ENCODE measurements at places on chromosomes 3 and 15. TPM values are rescaled to one million over a fixed set of nuclear protein-coding genes. Genes with fewer than 3 reads are reported as not detected.

Gene MCF2L2
- total RNA-seq = 1.1 TPM

GRCh38 chr3:20099060-20099459 lies 58.8 kb downstream of the KAT2B start:
- no peak for DNase-seq

Gene CLEC3B
- total RNA-seq = not detected

GRCh38 chr3:145942052-145942451 lies 218.9 kb downstream of the PLOD2 start:
- DNase-seq = no peak

DNA sequence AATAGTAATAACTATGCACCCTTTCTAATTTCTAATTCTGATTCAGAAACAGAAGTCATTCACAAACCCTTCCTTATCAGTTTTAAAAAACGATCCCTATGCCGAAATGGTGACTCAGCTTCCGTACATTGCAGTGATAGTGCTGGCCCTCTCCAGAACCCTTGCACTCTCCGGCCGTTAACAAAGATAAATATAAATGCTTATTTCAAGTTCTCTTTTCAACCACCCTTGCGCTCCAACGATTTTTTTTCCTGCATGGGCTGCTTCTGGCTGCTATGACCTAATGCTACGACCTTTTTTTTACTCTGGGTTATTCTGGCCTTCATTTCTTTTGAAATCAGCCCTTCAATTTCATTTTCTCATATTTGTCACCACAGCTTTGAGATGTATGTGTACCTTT lies 646.2 kb downstream of the NTRK3 start:
- DNase-seq = peak; percentile 65

Gene THOC7
- 68.7 TPM for total RNA-seq

DNA sequence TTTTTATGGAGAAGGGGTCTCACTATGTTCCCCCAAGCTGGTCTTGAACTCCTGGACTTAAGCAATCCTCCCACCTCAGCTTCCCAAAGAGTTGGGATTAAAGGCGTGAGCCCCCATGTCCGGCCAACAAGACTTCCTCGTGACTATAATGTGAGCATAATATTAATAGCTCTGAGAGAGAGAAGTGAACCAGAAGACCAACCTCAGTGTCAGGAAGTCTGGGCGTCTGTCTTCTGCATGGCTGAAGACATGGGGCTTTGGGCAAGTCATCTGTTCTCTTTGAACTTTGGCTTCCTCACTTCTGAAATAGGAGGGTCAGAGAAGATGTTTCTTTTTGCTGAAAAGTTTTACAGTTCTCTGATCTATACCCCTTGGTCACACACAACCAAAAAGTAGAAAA lies 92.1 kb downstream of the SLC49A4 start:
- no peak for DNase-seq

DNA sequence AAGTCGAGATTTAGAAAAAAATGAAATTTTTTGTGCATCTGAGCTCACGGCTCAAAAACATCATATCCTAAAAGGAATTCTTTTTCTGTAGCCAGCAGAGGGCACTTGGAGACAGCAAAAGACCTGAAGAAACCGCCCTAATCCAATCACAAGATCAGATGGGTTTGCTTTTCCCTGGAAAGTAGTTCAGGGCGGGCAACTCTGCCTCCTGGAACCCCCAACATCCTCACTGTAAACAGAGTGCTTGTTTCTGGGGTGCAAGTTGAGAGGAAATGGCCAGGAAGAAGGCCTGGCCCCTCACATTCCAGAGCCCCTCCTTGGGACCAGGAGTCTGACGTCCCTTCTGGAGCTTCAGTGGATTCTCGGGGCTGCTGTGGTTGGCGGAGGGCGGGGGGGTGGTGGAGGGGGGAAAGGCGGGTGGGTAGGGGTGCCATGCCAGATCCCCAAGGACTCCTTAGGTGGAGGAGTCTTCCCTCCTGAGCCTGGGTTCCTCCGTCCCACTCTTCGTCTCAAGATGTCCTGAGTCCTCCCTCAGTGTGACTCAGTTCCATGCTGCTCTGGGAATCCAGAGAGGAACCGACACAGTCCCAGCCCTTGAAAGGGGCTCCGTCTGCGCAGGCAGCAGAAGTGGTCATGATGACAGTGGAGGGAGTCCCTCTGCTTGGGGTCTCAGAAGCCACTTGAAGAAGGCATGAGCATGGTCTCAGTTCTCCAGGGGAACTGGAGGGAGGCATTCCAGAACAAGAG lies 35.9 kb downstream of the CCK start:
- peak; percentile 46 for DNase-seq

- DNase-seq = peak; percentile 75
Measured at GRCh38 chr15:36808411-36809160, 229.2 kb downstream of the CDIN1 start.

- peak; percentile 34 for DNase-seq
Measured at GRCh38 chr15:74937272-74937589, 642 bp downstream of the COX5A start.

DNA sequence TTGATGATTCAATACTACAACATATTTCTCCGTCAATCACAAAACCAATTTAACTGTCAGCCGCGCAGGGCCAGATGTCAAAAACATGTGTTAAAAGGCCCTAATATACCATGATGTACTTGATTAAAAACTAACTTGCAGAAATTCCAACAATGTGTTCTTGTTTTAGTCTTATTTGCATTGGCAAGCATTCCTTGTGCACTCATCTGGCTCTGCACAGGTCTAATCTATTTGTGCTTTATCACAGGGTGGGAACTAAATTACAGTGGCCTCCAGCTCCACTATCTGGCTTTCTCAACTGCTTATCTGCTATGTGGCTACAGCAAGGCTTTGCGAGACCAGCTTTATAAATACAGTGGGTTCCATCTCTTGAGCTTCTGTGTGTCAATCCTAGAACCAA lies 455.5 kb downstream of the ERC2 start:
- no peak for DNase-seq

- DNase-seq = no peak
Measured at GRCh38 chr3:1251282-1252060, 158.6 kb downstream of the CNTN6 start.

Gene SLC24A5
- total RNA-seq = not detected

DNA sequence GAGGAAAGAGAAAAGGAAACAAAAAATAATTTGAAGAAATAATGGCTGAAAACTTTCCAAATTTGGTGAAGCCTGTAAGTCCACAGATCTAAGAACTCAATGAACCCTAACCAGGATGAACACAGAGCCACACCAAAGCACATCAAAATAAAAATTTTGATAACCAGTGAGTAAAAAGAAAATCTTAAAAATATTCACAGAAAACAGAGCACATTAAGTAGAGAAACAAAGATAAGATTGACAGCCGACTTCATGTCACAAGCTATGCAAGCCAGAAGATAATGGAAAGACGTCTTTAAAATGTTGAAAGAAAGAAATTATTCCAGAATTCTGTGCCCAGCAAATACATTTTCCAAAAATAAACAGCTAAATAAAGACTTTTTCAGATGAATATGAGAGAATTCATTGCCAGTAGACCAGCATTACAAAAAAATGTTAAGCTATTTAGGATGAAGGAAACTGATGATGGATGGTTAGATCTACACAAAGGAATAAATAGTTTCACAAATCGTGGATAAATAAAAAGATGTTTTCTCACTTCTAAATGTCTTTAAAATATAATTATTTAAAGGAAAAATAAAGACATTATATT lies 140.2 kb upstream of the SKOR1 start:
- peak; percentile 13 for DNase-seq

DNA sequence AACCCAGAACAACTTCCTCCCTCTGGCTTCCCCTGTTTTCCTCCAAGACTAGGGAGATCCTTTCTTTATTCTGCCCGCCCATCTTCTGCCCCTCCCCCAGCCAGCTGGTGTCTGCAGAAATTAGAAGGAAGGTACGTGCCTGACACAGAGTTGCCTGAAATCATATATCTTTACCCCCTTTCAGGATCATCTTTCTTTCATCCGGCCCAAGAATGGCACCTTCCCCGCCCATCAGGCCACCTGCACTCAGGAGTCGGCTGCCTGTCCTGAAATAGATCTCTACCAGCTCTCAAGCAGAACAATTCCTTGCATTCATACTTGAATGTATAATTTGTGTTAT lies 133.7 kb downstream of the VGLL4 start:
- no peak for DNase-seq

DNA sequence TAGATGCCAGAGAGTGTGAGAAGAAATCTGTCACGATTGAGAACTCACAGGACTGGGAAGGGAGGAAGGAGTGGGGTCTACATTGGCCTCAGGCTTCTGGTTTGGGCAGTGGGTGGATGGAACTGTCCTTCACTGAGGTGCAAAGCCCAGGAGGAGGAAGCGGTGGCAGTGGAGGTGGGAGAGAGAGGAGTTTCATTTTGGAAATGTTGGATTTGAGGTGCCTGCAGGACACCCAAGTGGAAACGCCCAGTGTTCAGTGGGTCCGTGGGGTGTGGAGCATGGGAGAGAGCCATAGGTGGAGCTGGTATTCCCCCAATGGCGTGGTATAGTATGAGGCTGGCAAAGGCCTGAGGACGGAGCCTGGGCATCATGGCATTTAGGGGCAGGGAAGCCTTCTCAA lies 9.3 kb upstream of the EPHB3 start:
- no peak for DNase-seq

Gene ANKRD34C
- total RNA-seq = not detected

- DNase-seq = peak; percentile 29
Measured at GRCh38 chr3:105417525-105418289, 51.0 kb downstream of the ALCAM start.

DNA sequence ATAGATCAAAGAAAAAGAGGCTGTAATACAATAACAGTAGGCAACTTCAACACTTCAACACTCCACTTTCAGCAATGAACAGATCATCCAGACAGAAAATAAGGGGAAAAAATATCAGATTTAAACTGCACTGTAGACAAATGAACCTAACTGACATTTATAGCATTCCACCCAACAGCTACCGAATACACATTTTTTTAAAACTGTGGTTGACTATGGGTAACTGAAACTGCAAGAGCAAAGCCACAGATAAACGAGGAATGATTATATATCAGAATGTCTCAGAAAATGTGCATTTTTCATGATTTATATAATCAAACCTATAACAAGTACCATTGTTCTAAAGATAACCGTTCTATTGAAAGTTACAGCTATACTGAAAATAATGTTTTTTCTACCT lies 514.9 kb upstream of the DPPA4 start:
- no peak for DNase-seq

DNA sequence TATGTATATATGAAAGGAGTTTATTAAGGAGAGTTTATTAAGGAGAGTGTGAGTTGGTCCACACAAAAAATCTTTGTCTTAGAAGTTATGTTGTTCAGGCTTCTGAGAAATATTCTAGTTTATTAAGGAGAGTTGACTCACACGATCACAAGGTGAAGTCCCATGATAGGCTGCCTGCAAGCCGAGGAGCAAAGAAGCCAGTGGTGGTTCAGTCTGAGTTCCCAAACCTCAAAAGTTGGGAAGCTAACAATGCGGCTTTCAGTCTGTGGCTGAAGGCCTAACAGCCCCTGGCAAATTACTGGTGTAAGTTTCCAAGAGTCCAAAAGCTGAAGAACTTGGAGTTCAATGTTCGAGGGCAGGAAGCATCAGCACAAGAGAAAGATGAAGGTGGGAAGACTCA lies 42.4 kb upstream of the DAZL start:
- DNase-seq = no peak

DNA sequence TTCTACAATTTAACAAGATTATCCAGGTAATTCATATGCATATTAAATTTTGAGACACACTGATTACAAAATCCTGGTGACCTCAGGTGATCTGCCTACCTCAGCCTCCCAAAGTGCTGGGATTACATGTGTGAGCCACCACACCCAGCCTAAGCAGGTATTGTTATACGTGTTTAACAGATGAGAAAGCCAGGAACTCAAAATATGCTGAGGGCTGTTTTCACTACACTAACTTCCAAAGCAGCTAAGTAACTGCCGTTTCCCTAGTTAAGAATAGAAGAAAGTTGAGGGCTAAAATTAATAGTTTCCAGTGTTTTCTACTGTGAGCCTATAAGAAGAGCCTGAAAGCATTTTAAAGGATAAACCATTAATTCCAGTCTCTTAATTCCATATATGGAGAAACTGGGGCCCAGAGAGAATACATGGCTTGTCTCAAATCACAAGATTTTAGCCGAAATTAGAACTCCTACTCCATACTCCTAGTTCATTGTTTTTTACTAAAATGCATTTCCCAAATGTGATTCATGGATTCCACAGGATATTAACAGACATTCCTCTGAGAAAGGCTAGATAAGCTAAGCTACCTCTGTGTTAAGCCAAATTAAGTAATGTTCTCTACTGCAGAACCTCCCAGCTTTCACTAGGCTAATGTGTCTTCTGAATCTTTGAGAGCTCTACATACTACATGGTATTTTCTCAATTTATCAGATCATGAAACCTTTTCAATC lies 17.0 kb upstream of the AVEN start:
- peak; percentile 73 for DNase-seq

Gene ABHD17C
- 8.2 TPM for total RNA-seq

- DNase-seq = no peak
Measured at GRCh38 chr3:8223766-8224165, 277.9 kb upstream of the LMCD1 start.

Gene CHL1
- not detected for total RNA-seq

Gene MYD88
- total RNA-seq = 35.1 TPM

DNA sequence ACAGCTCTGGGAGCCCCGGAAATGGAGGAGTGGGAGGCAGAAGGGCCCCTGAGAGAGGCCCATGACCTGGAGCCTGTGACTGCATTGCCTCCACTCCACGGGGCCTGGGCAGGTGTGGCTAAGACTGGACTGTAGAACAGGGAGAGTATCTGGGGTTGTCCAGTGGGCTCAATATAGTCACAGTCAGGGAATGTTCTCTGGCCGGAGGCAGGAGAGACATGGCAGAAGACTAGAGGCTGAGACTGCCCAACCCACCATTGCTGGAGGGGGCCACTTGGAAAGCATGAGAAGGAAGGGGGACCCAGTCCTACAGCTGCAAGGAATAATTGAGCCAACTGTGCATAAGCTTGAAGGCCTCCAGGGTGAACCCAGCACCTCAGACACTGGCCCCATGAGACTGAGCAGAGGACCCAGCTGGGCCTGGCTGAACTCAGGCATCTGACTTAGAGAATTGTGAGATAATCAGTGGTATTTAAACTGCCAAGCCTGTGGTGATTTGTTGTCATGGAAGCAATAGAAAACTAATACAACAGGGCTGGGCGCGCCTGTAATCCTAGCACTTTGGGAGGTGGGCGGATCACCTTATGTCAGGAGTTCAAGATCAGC lies 33.1 kb downstream of the NIPA2 start:
- DNase-seq = no peak

- DNase-seq = no peak
Measured at GRCh38 chr3:181561139-181562031, 150.3 kb upstream of the SOX2 start.

Measured in endothelial cell of umbilical vein (primary cell).